ENCODE measurements at places on chromosomes 4 and X.
A peak's percentile ranks its signal among the peaks of the same experiment; 100 is the strongest.

GRCh38 chrX:22559506-22559905 is 286.8 kb downstream of the CBLL2 start:
- DNase-seq = no peak

DNA sequence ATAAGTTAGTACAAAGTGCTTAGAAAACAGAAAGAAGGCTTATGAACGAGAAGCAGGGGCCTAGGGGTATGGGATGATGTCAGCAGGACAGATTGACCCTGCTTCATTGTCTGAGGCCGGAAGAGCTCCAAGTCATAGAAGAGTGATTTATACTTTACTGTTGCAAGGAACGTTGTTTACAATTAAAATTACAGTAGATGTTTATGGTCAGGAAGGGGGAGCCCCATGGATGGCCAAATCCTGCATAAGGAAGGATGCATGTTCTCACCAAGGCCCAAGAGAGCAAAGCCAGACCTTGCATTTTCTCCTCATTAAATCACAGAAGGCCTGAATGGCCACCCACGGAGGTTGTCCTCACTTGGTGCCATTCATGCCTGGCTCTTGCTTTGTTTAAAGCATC is 115.3 kb downstream of the LDB2 start:
- no peak for DNase-seq

DNA sequence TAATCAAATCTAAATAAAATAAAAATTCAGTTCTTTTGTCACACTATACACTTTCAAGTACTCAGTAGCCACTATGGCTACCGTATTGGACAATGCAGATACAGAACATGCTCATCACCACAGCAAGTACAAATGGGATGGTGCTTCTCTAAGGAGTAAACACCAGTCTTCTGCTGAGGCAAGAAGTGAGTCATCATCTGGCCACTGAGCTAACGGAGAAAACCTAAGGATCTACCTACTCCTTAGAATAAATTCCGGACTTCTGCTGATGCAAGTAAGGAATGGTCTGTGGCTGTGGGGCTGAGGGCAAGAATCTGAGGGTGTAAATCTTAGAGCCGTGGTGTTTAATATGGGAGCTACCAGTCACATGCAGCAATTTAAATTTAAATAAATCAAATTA is 11.3 kb upstream of the RBMXL3 start:
- DNase-seq = no peak

- DNase-seq = no peak
Observed at GRCh38 chr4:26083987-26084386, 170.0 kb downstream of the SMIM20 start.

GRCh38 chr4:48195853-48196252 is 61.8 kb upstream of the TXK start:
- no peak for DNase-seq

GRCh38 chr4:77706717-77707116 is 101.1 kb downstream of the CXCL13 start:
- no peak for DNase-seq

GRCh38 chr4:7980036-7980435 is 40.4 kb upstream of the AFAP1 start:
- no peak for DNase-seq

- DNase-seq = no peak
Observed at GRCh38 chr4:186161138-186161537, 30.2 kb upstream of the CYP4V2 start.

- no peak for DNase-seq
Observed at GRCh38 chr4:107037199-107037584, 1.1 kb upstream of the DKK2 start.

- DNase-seq = no peak
Observed at GRCh38 chr4:39456946-39457763, 1.6 kb downstream of the RPL9 start.

GRCh38 chrX:12614266-12614665 is 176.9 kb upstream of the PRPS2 start:
- no peak for DNase-seq

DNA sequence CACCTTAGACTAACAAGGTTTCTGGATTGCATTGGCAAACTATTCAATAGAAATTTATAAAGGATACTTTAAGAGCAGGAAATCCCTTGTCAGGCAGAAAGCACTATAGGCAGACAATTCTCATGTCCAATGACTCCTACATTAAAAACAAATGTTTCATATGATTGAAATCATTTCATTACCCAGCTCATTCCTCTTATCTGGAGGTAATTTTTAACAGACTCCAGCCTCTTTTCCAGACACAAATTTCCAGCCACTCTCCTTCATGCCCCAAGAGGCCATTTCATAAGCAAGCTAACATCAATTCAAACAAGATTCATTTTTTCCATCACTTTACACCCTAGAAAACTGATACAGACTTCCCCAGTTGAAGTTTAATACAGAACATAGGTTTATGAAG is 495.1 kb upstream of the FRG1 start:
- DNase-seq = no peak

DNA sequence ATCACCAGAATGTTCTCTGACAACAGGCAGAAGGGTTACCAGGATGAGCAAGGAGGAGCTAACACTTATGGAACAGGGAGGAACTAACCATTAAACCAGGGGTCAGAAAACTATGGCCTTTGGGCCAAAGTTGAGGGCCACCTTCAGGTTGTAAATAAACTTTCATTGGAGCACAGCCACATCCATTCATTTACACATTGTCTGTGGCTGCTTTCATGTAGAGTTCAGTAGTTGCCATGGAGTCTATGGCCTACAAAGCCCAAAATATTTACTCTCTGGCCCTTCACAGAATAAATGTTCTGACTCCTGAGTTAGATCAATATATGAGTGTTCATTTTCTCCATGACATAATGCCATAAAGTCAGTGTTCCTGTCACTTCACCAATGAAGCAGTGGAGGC is 13.2 kb upstream of the HCCS start:
- no peak for DNase-seq

- DNase-seq = no peak
Observed at GRCh38 chr4:176238826-176239225, 30.2 kb downstream of the ASB5 start.

GRCh38 chrX:129116676-129117470 is 406.4 kb downstream of the SMARCA1 start:
- DNase-seq = no peak

GRCh38 chr4:77349796-77350195 is 192.8 kb downstream of the CCNG2 start:
- no peak for DNase-seq

DNA sequence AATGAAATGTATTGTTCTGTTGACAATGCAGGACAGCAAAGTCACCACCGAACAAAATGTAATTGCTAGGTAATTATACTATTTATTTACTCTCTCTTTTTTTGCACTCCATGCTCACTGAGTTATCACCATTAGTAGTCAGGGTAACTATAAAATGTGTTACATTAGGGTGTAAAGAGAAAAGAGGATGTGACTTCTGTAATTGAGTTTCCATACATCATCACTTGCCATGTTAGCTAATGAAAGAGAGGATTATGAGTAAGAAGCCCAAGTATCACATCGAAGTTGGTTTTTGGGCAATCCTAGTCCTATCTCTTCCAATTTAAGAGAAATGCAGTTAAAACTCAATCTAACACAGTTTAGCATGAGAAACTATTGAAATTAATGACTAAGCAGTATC is 7.6 kb downstream of the ZXDA start:
- peak; percentile 71 for DNase-seq

- no peak for DNase-seq
Observed at GRCh38 chr4:47274901-47275300, 188.6 kb downstream of the COMMD8 start.

- DNase-seq = no peak
Observed at GRCh38 chr4:68606240-68606639, 30.1 kb upstream of the UGT2B17 start.

GRCh38 chrX:46820391-46821100 is 16.3 kb upstream of the RP2 start:
- no peak for DNase-seq

GRCh38 chr4:3223956-3224748 is 24.8 kb upstream of the MSANTD1 start:
- DNase-seq = no peak

DNA sequence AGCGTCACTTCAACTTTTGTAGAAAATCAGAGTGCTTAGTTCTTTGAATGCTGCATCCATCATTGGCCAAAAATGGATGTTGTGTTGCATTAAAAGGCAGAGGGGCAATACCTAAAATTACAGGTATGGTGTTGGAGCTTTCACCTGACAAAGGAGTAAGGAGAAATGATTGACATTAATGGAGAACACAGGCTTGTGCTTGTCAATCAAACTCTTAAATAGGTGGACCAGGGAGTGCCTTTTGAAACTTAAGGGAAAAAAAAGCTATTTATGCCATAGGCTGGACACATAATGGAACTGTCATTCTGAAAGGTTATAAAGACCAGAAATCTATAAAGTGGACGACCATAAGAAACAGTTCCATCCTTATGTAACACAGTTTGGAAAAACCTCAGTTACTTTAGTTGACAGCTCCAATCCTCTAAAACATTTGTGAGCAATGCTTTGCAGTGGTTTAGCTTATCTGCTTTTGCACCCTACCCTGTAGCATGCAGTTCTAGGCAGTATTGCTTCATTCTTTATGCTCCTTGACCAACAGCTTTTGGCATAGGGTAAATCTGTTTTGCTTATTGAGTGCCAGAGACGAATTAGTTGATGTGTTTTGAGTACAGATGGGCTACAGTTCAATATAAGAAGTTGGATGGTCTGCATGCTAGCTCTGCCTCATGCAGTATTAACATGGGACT is 2.4 kb downstream of the HADH start:
- no peak for DNase-seq

DNA sequence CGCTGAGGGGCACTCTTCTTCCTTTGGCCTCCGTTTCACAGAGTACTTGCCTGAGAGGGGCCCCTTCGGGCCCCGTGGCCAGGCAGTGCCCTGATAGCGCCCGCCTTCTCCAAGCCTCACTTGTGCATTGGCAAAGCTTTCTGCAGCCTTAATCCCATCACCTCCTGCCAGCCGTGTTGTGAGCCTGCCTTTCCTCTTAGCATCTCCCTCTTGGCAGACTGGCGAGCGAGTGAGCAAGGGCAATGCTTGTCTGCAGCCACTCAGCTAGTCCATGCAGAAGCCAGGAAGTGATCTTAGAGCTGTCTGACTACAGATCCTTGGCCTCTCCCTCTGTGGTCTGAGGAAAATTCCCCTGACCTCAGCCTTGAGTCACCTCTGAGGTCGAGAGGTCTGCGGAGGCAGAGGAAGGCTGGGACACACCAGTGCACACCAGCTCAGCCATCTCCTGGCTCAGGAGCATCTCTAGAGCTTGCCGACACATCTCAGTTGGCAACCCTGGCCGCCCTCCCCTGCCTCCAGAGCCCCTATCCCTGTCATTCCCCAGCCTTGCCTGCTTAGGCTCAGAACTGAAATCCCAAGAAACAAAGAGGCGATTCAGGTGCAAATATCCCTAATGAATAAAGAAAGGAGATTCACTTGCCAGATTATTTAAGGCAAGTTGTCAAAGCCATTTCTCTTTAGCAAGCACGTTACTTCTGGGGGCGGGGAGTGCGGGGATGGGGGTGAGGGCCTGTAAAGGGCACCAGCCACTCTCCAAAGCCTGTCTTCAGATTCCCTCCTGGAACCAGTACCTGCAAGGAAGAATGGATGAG is 143.5 kb upstream of the MAMLD1 start:
- no peak for DNase-seq

DNA sequence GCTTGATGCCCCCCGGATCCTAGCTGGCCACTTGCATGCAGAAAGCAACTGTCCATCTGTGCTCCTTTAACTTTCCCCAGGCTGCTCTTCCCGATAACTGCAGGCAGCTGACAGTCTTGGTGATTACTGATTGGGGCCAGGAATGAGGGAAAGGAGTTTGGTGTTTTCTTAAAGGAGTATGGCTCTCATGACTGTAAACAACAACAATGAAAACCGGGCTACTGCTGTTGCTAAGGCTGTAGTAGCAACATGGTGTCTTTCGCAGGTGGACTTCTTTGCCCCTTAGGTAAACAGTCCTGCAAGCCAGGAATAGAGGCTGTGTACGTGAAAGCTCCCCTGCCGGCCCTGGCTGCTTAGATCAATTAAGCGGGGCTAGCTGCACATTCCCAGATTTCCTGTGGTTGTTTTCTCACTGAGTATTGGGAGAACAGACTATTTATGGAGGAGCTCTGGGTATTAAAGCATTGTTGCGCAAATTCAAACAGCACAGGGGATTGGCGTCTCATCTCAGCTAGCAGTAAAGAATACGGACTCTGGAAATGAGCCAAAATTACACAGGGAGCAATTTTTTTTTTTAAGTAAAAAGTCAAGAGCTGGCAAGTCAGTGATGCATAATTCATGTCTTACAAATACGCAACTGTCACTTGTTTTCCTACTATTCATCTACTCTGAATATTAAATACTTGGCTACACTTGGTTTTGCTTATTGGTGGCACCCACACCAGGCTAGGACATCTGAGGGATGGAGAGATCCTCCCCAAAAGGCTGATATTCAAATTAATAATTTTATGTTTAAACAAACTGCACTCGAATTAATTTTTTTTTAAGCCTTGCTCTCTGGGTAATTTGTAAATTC is 61.6 kb upstream of the NAP1L5 start:
- peak; percentile 25 for DNase-seq

GRCh38 chrX:152819732-152820131 is 10.8 kb downstream of the CETN2 start:
- DNase-seq = no peak

- no peak for DNase-seq
Observed at GRCh38 chrX:20320461-20321159, 53.9 kb upstream of the RPS6KA3 start.

GRCh38 chrX:96440941-96441340 is 243.7 kb upstream of the DIAPH2 start:
- no peak for DNase-seq

DNA sequence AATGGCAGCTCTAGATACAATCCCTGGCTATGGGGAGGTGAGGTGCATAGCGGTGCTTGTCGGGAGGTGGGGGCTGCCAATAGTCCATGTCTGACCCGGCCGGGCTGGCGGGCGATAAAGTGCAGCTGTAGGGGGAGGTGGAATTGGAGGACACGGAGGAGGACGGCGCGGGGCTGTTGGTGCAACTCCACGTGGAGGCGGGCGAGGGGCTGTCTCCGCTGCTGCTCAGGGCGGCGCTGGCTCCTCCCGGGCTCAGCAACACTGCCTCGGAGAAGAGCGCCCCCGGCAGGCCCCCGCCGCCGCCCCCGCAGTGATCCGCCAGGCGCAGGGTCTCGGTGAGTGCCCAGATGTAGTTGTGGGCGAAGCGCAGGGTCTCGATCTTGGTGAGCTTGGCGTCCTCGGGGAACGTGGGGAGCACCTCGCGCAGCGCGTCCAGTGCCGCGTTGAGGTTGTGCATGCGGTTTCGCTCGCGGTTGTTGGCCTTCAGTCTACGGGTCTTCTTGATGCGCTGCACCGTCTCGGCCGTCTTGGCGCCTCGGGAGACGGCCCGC is 1.3 kb downstream of the NEUROG2 start:
- DNase-seq = no peak

- no peak for DNase-seq
Observed at GRCh38 chr4:23945451-23946017, 55.7 kb upstream of the PPARGC1A start.

GRCh38 chrX:148309413-148309812 is 191.0 kb upstream of the AFF2 start:
- no peak for DNase-seq

- no peak for DNase-seq
Observed at GRCh38 chr4:145388043-145388442, 93.6 kb upstream of the SMAD1 start.

Data from NCI-H1417 treated with DMSO at 0.1 percent for 48 hours (cell line).